ENCODE measurements at places on chromosomes 2 and 18.

GRCh38 chr2:125526093-125526492 lies 1129.9 kb upstream of the GYPC start:
- no peak for DNase-seq

DNA sequence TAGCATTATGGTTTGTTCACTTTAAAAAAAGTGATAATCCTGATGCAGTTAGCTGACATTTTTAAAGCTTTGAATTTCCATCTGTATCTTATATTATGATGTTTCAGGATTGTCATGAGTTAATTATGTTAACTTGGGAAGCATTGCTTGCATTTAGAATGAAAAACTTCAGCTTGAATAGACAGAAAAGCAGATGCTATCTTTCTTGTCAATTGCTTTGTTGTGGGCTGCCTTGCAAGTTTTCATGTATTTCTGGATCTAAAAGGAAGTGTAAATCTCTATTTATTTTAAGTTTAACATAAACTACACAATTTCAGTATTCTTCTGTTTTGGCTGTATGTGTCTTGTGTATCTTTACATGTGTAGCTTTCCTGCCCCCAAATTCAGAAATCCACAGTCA lies 479.5 kb downstream of the ARHGAP15 start:
- no peak for DNase-seq

- no peak for DNase-seq
These were observed 157.0 kb downstream of the MGAT5 start for GRCh38 chr2:134410831-134411231.

GRCh38 chr2:227821043-227821942 lies 7.7 kb downstream of the CCL20 start:
- DNase-seq: no peak

DNA sequence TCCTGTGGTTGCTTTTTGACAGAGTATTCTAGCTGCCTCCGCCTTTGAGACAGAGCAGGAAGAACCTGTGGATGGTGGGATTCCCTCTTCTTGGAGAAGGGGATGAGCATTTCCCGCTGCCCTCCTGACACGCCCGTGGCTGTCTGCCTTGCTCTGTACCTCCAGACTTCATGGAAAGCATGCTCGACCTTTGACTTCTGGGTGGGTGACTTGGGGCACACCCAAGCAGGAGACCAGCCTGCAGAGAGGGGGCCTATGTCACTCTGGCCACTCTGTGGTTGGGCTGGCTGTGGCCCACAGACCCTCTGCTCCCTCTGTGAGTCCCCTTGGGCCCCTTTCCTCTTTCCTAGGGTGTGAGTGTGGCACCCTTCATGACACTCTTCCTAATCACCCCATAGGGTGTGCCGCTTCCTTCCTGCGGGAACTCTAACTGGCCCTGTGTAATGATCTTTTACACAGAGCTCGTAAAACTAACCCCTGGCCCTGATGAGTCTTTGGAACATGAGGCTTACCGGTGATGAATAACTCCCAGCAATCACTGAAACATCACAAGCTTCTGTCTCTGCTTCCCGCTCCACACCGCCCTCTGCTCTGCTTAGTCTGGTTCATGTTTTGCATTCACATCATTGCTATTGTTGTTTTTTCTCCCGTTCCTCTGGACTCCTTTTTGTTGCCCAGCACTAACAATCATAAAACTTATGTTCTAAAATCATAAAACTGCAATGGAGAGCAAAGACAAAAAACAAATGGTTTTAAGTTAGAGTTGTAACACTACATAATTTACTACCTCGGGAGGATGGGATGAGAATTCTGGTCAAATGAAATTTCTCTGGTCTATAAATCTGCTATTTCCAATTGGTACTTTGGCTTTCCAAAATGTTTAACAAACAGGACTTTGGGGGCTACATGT lies 101.1 kb downstream of the SH3YL1 start:
- DNase-seq: no peak

DNA sequence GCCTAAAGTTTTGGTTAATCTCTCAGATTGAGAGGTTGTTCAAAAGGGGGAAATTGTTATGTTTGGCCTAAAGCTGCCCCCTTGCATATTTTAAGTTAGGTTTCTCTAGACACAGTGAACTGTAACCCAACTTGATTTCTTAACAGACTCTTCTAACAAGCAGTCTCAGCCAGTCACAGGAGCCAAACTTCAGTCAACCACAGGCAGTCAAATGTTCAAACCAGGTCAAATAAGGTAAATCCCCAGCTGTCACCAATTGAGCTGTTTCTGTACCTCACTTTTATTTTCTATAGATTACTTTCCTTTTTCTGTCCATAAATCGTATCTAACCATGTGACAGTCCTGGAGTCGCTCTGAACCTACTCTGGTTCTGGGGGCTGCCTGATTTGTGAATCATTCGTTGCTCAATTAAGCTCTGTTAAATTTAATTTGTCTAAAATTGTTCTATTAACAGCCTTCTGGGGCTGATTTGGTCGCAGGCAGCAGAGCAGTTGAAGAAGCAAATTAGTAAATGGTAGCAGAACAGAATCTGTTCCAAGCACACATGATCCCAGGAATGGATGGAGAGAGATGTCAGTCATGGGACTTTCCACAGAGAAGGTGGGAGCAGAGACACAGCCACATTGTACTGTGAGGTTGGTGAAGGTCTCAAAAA lies 16.4 kb upstream of the NFU1 start:
- DNase-seq: no peak

GRCh38 chr2:168814046-168814445 lies 11.6 kb downstream of the NOSTRIN start:
- no peak for DNase-seq

DNA sequence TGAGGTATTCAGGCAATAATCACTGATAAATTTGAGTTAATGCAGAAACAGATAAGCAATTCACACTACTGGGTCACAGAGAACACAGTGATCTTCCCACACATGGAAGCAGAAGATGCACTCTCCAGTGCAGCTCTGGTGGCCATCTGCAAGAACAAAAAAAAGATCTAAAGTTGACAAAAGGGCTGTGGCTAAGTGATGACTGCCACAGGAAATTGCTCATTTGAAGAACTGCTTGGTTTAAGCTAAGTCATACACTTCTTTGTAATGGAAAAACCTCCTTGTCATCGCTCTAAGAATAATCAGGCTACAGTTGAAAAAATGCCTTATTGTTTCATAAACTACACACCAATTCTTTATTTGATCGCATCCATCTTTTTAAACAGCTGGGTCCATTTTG lies 115.1 kb downstream of the DTNB start:
- no peak for DNase-seq

GRCh38 chr2:168253379-168253778 lies 6.0 kb upstream of the STK39 start:
- DNase-seq: no peak

- no peak for DNase-seq
These were observed 108.3 kb upstream of the LTBP1 start for GRCh38 chr2:32838418-32838817.

GRCh38 chr18:75958683-75959082 lies 531.2 kb upstream of the SMIM21 start:
- no peak for DNase-seq
